Hepatocyte (in vitro differentiated cells): ENCODE measurements at places on chromosomes 2 and 18. TPM values are rescaled to one million over a fixed set of nuclear protein-coding genes. Genes with fewer than 3 reads are reported as not detected.

Gene ACMSD
- 3.6 and 6.7 TPM in 2 replicates for polyA plus RNA-seq

Gene UXS1
- 83.2 and 84.9 TPM in 2 replicates for polyA plus RNA-seq

Gene KCNJ3
- polyA plus RNA-seq = 0.04 and 0.19 TPM in 2 replicates

Gene MC5R
- polyA plus RNA-seq = not detected in 2 replicates

Gene CGREF1
- 1.8 and 2.2 TPM in 2 replicates for polyA plus RNA-seq

Gene ERMN
- polyA plus RNA-seq = 0.24 and 0.64 TPM in 2 replicates

Gene DNER
- polyA plus RNA-seq = 0.54 TPM in 1 of 2 replicates, not detected in the other

Gene ECEL1
- polyA plus RNA-seq = 1.2 and 1.4 TPM in 2 replicates

Gene ATOH8
- polyA plus RNA-seq = 1.3 and 2.1 TPM in 2 replicates

Gene IL37
- not detected in 2 replicates for polyA plus RNA-seq

Gene KCNK3
- polyA plus RNA-seq = 8.2 and 9.0 TPM in 2 replicates

Gene BOLL
- not detected in 2 replicates for polyA plus RNA-seq

DNA sequence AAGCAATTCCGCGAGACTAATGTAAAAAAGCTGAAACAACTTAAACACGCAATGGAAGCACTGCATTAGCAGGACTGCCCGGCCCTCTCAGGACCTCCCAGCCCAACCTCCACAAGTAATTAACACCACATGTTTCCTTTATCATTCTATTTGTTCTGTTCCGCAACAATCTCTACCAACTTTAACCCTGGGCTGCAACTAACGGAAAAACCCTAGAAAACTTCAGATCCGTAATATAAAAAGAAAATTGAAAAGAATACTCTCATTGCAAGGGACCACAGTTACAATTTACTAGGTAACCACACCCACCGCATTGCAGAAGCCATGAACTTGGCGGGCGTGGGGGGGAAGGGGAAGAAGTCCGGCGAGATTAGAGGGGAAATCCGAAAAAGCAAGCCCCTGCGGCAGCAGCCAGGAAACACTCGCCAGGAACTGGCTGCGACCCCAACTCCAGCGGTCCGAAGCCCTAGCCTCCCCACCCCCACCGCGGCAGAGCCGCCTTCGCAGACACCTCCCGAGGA lies 1.2 kb downstream of the EPB41L3 start:
- H3K4me1 ChIP-seq = peaks cover 5% of the 10 kb centered on the region
- peak; percentile 23 for DNase-seq
- H3K4me3 ChIP-seq = peak overlapping the region; percentile 86
- peaks cover 6% of the 10 kb centered on the region for H3K27me3 ChIP-seq
- H3K36me3 ChIP-seq = no peaks in the 10 kb centered on the region

DNA sequence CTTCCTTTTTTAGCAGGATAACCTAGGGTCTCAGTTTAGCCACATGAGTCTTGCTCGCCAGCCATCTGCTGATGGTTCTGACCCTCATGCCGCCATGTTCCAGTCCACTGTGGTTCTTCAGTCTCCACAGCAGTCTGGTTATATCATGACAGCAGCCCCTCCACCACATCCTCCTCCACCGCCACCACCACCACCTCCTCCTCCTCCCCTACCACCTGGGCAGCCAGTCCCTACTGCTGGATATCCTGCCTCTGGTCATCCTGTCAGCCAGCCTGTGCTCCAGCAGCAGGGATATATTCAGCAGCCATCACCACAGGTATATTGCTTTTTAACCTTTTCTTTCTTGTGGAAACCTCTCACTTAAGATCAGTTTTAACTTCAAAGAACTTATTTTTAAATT lies 89.9 kb upstream of the UBXN4 start:
- H3K4me3 ChIP-seq = no peak overlapping the region
- no peaks in the 10 kb centered on the region for H3K4me1 ChIP-seq
- no peaks in the 10 kb centered on the region for H3K36me3 ChIP-seq
- no peak overlapping the region for H3K27ac ChIP-seq
- DNase-seq = no peak
- no peaks in the 10 kb centered on the region for H3K27me3 ChIP-seq

- no peaks in the 10 kb centered on the region for H3K27me3 ChIP-seq
- no peaks in the 10 kb centered on the region for H3K36me3 ChIP-seq
- no peak overlapping the region for H3K27ac ChIP-seq
- H3K4me3 ChIP-seq = no peak overlapping the region
- DNase-seq = no peak
These were observed 99.7 kb upstream of the CYRIA start for GRCh38 chr2:16765356-16765755.

GRCh38 chr2:199160677-199161465 lies 296.9 kb downstream of the SATB2 start:
- H3K4me3 ChIP-seq = no peak overlapping the region
- H3K36me3 ChIP-seq = no peaks in the 10 kb centered on the region
- H3K27me3 ChIP-seq = no peaks in the 10 kb centered on the region
- H3K27ac ChIP-seq = no peak overlapping the region
- H3K4me1 ChIP-seq = no peaks in the 10 kb centered on the region

GRCh38 chr2:24329700-24330099 lies 30.6 kb downstream of the ITSN2 start:
- no peak overlapping the region for H3K4me3 ChIP-seq
- no peaks in the 10 kb centered on the region for H3K27me3 ChIP-seq
- DNase-seq = no peak
- no peaks in the 10 kb centered on the region for H3K36me3 ChIP-seq
- no peak overlapping the region for H3K27ac ChIP-seq
- no peaks in the 10 kb centered on the region for H3K4me1 ChIP-seq

GRCh38 chr18:50133526-50133925 lies 61.4 kb downstream of the MYO5B start:
- peaks cover 9% of the 10 kb centered on the region for H3K4me1 ChIP-seq
- no peak overlapping the region for H3K27ac ChIP-seq
- H3K36me3 ChIP-seq = no peaks in the 10 kb centered on the region
- H3K27me3 ChIP-seq = no peaks in the 10 kb centered on the region
- DNase-seq = no peak

DNA sequence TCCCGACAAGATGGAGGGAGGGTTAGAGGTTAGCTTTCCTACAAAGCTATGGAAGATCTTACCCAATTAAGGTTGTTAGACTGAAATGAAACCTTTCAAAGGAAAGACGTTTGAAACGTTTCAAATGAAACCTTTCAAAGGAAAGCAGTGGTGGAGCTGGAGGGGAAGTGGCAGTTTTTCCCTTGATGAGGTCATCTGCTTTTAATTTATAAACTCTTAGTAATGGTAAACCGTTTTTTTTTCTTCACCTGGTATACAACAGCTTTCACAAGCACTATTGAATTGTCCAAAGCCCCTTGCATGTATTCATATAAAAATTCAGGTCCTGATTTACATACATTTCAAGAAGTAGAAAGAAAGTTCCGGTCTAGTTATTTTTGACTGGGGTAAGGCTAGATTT lies 7.4 kb downstream of the PMAIP1 start:
- peaks cover 24% of the 10 kb centered on the region for H3K27me3 ChIP-seq
- no peaks in the 10 kb centered on the region for H3K36me3 ChIP-seq
- no peak overlapping the region for H3K4me3 ChIP-seq
- no peaks in the 10 kb centered on the region for H3K4me1 ChIP-seq

GRCh38 chr18:39909706-39910105 lies 2045.3 kb upstream of the PIK3C3 start:
- no peak overlapping the region for H3K27ac ChIP-seq
- no peak for DNase-seq
- H3K36me3 ChIP-seq = no peaks in the 10 kb centered on the region
- no peaks in the 10 kb centered on the region for H3K4me1 ChIP-seq
- no peaks in the 10 kb centered on the region for H3K27me3 ChIP-seq

DNA sequence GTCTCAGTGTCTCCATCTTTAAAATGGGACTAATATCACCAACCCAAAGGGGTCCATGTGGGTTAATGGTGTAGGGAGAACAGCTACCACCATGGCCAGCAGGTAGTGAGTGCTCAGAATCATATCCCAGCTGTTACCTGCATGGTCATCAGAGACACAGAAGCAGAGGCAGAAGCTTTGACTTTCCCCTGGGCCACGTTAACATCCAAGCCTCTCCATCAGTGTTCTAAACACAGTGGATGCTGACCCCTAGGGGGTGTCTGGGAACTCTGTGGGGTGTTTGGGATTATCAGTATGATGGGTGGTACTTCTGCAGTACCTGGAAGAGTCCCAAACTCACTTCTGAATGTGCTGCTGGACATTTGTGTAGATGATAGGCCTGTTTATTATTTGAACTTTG lies 93.6 kb downstream of the GYPC start:
- no peak overlapping the region for H3K4me3 ChIP-seq
- no peaks in the 10 kb centered on the region for H3K27me3 ChIP-seq
- no peaks in the 10 kb centered on the region for H3K4me1 ChIP-seq
- no peak overlapping the region for H3K27ac ChIP-seq
- no peak for DNase-seq
- H3K36me3 ChIP-seq = no peaks in the 10 kb centered on the region

GRCh38 chr2:41598161-41598894 lies 449.5 kb upstream of the PKDCC start:
- no peaks in the 10 kb centered on the region for H3K36me3 ChIP-seq
- no peak overlapping the region for H3K4me3 ChIP-seq
- DNase-seq = no peak
- H3K27me3 ChIP-seq = no peaks in the 10 kb centered on the region
- no peak overlapping the region for H3K27ac ChIP-seq

DNA sequence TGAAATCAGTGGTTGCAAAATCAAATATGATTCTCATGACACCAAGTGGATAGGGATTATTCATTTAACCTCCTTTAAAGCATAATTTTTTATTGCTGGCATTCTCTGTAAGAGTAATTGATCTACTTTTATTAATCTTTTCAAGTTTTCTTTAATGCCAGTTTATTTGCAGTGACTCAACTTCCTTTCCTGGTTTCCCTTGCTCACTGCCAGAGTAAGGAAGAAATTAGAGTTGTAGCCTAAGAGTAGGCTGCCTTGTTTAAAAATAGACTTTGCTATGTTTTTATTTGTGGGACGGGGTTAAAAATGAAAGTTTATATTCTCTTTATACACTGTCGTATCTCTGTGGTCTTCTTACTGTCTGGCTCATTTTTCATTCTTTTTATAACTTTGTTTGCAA lies 148.6 kb downstream of the WDR7 start:
- no peak overlapping the region for H3K27ac ChIP-seq
- no peaks in the 10 kb centered on the region for H3K27me3 ChIP-seq
- H3K4me3 ChIP-seq = no peak overlapping the region
- H3K4me1 ChIP-seq = no peaks in the 10 kb centered on the region

DNA sequence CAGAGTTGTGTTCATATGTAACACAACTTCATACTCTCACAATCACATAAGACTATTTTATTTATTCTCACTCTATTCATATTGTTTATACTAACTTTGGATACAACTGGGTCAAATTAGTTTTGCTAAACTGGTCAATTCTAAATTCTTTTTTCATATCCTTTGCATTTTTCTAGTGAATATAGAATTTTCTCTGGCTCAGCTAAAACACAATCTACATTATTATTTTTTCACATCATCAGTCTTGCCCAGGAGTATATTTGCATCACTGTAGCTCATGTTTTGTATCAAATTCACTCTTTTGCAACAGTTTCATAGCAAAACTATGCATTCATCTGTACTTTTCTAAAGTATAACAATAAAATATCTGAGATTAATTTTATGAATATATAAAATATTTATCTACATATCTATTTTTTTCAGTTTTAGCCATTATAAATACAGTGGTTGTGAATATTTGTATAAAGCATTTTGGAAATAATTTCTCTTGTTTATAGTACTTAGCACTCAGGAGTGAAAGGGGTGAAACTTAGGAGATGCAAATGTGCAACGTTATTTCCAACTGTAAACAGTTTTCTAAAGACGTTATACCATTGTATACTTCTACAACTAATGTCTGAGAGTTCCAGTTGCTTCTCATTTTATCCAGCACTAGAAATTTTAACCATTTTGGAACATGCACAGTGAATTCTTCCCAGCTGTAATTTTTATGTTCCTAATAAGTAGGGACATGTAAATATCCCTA lies 854.6 kb downstream of the CBLN2 start:
- H3K4me1 ChIP-seq = no peaks in the 10 kb centered on the region
- DNase-seq = no peak
- H3K27me3 ChIP-seq = no peaks in the 10 kb centered on the region
- H3K36me3 ChIP-seq = no peaks in the 10 kb centered on the region

DNA sequence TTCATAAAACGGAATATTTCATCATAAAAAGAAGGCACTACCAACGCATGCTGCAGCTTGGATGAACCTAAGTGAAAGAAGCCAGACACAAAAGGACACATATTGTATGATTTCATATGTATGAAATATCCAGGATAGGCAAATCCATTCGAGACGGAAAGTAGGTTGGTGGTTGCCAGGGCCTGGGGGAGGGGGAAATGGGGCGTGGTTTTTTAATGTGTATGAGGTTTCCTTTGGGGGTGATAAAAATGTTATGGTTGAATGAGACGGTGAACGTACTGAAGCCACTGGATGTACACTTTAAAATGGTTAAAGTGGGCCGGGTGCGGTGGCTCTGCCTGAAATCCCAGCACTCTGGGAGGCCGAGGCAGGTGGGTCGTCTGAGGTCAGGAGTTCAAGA lies 20.0 kb upstream of the SPATA3 start:
- DNase-seq = no peak
- no peaks in the 10 kb centered on the region for H3K36me3 ChIP-seq
- H3K4me1 ChIP-seq = no peaks in the 10 kb centered on the region
- no peak overlapping the region for H3K27ac ChIP-seq

GRCh38 chr2:229858351-229858750 lies 63.5 kb downstream of the TRIP12 start:
- H3K27ac ChIP-seq = no peak overlapping the region
- no peaks in the 10 kb centered on the region for H3K27me3 ChIP-seq
- no peak overlapping the region for H3K4me3 ChIP-seq

- H3K4me1 ChIP-seq = no peaks in the 10 kb centered on the region
- peaks cover 5% of the 10 kb centered on the region for H3K27me3 ChIP-seq
- no peak for DNase-seq
- no peak overlapping the region for H3K4me3 ChIP-seq
- H3K36me3 ChIP-seq = no peaks in the 10 kb centered on the region
These were observed 18.5 kb upstream of the FHOD3 start for GRCh38 chr18:36279001-36279400.

DNA sequence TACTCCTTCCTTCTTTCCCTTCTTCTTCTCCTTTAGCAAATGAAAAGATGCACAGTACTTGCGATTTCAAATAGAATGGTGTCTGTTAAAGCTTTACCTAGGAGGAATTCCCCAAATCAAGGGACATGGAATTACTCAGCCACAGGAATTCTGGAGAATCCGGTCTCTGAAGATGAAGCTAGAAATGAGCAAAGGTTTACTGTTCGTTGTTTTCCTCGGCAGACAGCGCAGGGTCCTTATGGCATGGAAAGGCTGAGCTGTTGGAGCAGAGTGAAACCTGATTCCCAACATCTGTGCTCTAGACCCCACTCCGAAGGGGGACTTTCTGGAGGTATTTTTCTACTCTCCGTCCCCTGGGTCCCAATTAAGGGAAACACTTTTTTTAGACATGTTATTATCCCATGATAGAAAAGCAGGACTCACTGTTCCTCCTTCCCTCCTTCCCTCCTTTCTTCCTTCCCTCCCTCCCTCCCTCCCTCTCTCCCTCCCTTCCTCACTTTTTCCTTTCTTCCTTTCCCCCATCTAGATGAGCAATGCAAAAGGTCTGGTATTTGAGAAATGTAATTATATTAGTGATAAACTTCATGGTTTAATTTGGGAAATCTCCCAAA lies 47.1 kb downstream of the CDCA7 start:
- H3K4me1 ChIP-seq = no peaks in the 10 kb centered on the region
- no peak overlapping the region for H3K27ac ChIP-seq
- H3K36me3 ChIP-seq = no peaks in the 10 kb centered on the region
- peak overlapping the region; percentile 14 for H3K4me3 ChIP-seq
- DNase-seq = no peak

GRCh38 chr2:191318729-191319078 lies 73.5 kb downstream of the MYO1B start:
- H3K4me3 ChIP-seq = no peak overlapping the region
- H3K27ac ChIP-seq = peak overlapping the region; percentile 58
- no peaks in the 10 kb centered on the region for H3K27me3 ChIP-seq

GRCh38 chr18:75207310-75208154 lies 1.4 kb downstream of the PTGR3 start:
- DNase-seq = peak; percentile 23
- H3K27me3 ChIP-seq = peaks cover 24% of the 10 kb centered on the region
- H3K36me3 ChIP-seq = no peaks in the 10 kb centered on the region
- peak overlapping the region; percentile 99 for H3K27ac ChIP-seq
- peak overlapping the region; percentile 97 for H3K4me3 ChIP-seq
